ENCODE measurements at places on chromosomes 12 and 14. TPM values are rescaled to one million over a fixed set of nuclear protein-coding genes. Genes with fewer than 3 reads are reported as not detected.

OAS2 gene
- 113 TPM for total RNA-seq

DNA sequence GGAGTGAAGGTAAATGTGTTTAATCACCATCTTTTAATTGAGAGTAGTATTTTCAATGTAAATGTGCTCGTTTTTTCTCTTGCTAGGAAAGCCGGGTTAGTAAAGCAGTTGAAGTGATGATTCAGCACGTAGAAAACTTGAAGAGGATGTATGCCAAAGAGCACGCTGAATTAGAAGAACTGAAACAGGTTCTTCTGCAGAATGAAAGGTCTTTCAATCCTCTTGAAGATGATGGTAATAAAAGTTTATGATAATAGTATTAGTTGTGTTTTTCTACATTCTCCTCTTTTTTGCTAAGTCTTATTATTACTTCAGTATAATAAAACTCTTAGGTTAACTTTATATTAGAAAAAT lies 93.9 kb downstream of the DNAI7 start:
- DNase-seq: no peak

DNA sequence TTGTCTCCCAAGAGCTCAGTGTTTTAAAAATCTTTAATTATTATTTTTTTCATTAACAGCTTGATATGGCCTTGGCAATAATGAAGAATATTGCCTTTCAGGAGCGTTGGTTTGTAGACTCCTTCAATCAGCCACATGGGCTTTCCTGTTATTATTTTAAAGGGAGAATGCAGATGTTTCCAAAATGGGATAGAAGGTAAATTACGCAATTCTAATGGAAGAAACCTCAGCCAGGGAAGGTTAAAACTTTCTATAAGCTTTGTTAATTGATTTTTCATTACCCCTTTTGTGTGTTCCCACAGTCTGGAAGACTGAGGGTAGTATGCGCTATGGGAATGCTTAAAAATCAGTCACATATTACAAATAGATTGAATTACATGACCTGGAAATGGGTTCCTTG lies 188.4 kb upstream of the NAV3 start:
- DNase-seq: no peak

- no peak for DNase-seq
These were observed 206.3 kb upstream of the C14orf180 start for GRCh38 chr14:104373055-104373854.

Data from activated T-helper 1 cell treated with anti-CD3 and anti-CD28 coated beads, Interleukin-12 subunit alpha, Interleukin-12 subunit beta, Interleukin-2, Interleukin-4 antibody, amounts not matched to agents 30 ng/mL and 10 ng/mL and 1 ng/mL, durations not matched to agents 14 hours and 24 hours and 36 hours (primary cell).